Activated CD4-positive, alpha-beta T cell treated with anti-CD3 and anti-CD28 coated beads for 24 hours (primary cell): ENCODE measurements at places on chromosomes 4 and X.

GRCh38 chrX:78944351-78944750 lies 840 bp upstream of the P2RY10 start:
- no peak for DNase-seq

DNA sequence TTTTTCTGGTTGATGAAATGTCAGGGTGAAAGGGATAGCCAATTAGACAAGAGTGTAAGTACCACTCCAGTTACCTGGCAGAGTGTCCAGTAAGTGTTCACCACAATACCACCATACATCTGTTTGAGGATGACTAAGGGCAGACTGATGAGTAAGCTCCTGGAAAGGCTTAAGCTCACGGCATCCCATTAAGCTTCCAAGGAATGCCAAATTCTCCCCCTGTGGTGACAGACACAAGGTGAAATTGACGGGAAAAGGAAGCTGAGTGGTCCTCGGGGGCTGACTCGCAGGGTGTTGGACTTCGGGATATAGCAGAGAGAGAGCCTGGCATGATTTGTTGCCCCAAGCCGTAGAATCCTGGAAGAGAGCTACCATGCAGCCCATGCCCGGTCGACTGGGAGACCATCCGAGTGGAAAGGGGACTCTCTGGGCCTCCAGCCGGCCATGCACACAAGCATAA lies 7.6 kb upstream of the BST1 start:
- no peak for DNase-seq

DNA sequence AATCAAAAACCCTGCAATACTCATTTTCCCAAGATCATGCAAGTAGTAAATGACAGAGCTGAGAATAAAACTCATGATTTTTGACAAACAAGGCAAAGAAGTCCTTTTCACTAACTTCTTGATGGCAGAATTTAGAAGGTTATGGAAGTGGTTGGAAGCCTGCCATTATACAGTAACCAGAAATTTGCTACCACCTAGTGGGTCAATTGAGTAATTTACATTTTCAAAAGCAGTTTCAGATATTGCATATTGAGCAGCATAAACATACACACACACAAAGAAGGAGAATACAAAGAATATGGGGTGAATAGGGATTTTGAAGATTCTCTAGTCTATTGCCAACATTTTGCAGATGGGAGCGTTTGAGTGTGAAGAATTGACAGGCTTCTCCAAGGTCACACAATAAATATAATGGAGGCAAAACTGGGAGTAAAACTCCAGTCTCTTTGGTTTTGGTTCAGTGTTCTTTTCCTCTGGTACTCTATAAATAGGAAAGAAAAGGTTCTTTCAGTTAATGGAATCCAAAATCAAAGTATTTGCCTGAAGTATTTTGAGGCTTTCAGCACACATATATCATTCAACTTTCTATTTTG lies 70.2 kb downstream of the GC start:
- no peak for DNase-seq

GRCh38 chr4:8273450-8273849 lies 3.9 kb downstream of the HTRA3 start:
- no peak for DNase-seq

DNA sequence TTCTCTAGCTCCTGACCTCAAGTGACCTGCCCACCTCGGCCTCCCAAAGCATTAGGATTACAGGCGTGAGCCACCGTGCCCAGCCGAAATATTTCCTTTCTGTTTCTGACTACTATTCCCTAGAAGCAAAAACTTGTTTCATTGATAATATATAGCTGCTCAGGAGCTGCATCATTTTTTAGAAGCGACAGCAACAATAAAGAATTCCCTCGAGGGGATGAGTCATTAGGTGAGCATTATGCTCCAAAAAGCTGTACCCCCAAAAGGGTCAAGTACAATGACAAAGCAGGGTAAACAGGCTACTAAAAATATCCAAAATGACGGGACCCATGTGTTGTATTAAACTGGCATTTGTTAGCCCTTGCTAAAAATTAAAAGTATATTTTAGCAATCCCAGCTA lies 67.0 kb downstream of the RBM47 start:
- DNase-seq, result no peak

DNA sequence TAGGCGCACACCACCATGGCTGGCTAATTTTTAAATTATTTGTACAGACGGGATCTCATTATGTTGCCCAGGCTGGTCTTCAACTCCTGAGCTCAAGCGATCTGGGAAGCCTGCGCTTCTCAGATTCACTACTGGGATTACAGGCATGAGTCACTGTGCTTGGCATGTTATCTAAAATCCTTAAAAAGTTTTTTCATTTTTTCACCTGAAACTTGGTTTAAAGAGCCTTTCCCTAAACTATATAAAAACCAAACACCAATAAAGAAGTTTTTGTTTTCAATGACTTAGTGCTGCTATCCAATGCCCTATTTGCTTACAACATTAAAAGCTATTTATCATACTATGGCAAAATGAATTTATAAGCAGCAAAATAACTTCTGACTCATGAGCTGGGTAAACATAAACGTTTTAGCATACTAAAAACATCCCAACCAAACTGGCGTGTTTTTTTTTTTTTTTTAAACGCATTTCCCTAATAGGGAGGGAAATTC lies 127.8 kb downstream of the UBE2K start:
- DNase-seq, result no peak

DNA sequence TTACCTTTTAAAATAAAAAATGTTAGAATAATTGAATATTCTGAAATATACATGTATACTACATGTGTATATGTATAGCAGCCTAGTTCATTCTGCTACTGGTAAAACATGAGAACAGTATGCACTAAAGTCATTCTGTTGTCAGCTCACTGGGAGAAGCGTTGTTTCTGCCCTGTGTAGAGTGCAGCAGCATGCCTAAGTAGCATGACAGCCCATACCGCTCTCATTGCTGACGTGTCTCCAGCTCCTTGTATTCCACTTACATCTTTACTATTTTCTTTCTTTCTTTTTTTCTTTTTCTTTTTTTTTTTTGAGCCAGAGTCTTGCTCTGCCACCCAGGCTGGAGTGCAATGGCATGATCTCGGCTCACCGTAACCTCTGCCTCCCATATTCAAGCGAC lies 90.7 kb downstream of the KLHL8 start:
- no peak for DNase-seq

- no peak for DNase-seq
Measured at GRCh38 chrX:148223361-148223760, 242.2 kb downstream of the FMR1NB start.

DNA sequence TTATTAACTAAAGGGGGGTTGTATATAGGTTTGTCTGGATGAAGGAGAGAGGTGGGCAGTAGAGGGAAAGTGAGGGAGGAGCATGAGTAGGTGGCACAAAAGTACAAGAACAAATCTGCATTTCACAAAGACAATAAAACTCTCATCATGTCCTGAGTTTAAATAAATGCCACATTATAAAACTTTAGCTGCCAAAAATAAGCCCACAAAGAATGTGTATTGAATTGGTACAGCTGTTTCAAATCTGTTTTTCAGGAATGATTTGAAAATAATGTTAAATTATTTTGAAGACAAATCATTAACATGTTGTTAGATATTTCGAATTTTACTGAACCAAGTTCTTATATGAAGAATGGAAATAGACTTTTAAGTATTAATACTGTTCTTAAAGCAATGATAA lies 5.8 kb downstream of the CNKSR2 start:
- DNase-seq, result no peak

GRCh38 chrX:40043895-40044294 lies 53.9 kb downstream of the BCOR start:
- no peak for DNase-seq

DNA sequence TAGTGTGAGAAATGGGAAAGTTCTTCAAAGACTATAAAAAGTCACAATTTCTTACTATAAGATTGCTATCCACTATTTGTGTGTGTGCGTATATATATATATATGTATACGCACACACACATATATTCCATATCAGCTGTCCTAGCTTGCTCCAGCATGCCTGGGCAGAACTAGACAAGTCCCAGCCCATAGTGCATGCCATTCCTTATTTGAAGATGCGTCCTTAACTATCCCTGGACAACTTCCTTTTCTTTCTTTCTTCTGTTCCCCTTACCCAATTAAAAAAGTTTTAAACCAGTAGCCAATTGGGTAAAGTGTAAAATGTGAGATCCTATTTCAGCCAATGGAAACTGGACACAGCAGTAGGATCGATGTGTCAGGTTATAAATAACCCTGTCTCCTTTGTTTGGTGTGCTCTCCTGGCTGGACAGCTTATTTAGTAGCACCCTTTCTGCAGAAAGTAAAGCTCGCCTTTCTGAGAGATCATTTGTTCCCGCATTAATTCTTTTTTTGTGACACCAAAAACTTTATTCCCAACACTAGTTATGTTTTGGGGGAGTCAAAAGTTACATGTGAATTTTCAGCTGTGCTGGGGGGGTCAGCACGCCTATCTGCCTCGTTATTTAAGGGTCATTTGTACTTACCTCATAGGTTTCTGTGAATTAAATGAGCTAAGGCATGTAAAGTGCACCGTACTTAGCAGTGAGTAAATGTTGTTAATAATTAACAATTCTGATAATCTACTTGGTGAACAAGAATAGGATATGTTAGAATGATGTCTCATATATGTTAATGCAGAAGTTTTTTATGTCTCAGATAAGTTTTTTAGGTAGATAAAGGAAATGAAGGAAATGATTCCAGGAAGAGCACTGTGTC lies 40.9 kb downstream of the KDM6A start:
- DNase-seq, result no peak

GRCh38 chr4:108662629-108663028 lies 12.2 kb downstream of the OSTC start:
- no peak for DNase-seq

DNA sequence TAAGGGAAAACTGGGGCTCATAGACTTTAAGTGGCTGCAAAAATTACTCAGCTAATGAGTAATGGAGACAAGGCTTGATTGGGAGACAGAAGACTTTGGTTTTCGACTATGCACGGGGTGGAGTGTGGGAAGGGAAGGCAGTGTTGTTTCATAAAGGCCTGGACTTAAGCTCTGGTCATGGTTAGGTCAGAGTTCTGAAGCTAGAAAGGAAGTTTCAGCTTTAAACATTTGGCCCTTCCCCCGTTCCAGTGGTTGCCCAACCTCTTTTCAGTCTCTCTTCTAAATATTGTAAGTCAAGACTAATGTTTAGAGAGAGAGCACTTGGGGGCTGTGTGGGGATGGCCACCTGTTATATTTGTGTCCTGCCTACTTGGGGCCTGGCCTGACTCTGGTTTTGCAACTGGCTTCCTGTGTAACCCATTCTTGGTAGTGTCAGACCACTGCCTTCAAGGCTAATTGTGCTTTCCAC lies 21.0 kb downstream of the MSN start:
- no peak for DNase-seq

- DNase-seq, result no peak
Measured at GRCh38 chr4:125529071-125529470, 214.3 kb downstream of the FAT4 start.
